ENCODE measurements at places on chromosomes 7 and 10.

DNA sequence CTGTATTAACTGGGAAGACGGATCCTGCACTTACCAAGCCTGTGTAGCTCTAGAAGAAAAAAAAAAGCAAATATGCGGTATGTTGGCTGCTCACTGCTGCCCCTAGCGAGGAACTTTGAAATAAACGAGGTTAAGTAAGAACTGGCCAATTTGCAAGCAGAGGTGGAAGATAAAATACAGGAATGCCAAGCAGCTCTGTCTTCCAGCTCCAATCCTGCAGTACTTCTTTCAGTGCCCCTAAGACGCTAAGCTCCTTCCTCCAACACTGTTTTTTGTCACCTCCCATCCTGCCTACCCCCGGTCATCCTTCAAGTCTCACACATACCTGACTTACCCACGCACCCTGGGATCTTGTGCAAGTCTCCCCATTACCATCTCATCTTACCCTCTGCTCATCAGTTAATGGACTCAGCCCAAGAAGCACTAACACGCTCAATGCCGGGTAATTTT, 809 bp downstream of the C10orf143 start:
- peak; percentile 20 for DNase-seq

DNA sequence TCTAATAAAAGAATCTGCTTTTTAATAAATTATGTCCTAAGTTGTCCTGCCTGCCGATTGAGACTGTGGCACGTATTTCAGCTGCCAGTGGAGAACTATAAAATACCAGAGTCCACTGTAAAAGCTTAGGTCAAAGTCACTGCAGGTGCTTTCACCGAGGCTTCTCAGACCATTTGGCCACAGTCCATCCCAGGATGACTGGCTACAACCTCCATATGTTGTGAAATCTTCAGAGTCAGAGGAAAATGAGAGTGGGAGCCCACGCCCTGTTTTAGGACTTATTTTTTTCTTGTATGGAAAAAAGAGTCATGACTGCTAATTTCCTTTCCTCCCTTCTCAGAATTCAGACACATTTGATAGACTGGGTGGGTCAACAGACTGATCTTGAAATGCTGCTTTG, 182.9 kb downstream of the ANK3 start:
- no peak for DNase-seq

DNA sequence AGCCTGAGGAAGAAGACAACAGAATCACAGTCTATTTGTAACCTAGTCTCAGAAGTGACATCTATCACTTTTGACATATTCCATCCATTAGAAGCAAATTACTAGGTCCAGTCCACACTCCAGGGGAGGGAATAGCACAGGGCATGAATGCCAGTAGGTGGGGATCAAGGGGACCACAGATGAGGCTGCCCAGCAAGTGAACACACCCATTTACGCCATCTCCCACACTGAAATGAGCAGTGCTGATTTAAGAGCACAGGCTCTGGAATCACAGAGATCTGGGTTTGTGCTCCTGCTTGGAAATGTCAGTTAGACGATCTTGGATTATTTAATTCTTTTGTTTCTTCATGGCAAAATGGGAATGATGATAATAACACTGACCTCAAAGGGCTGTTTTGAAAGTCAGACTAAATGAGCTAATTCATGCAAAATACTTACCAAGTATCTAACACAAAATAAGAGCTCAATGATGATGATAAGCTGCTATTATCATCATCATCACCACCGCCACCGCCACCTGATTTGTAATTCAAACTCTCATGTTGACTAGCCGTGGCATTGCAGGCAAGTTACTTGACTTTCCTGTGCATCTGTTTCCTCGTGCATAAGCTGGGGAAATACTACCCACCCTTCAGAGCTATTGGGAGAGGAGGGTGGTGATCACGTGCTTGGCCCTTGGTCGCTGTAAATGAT, 138.9 kb upstream of the KLF14 start:
- DNase-seq, result no peak

DNA sequence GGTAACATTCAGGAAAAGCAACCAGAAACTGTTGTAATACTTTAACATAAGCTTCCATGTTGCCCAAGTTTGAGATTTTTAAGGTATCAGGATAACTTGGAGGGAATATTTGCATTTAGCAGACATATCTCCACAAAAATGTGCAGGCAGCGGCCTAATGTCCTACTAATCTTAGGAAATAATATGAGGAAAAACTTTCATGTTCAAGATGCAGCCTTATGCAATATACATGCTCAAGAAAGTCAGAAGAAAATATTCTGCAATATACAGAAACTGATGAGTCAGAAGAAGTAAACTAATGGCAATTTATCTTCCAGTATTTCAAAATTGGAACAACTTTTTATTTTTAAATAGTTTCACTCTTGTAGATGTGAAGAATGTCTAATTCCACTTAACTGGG, 463.2 kb upstream of the C7orf33 start:
- no peak for DNase-seq

- DNase-seq, result no peak
These were observed 58.2 kb downstream of the POU6F2 start for GRCh38 chr7:39035903-39036302.

DNA sequence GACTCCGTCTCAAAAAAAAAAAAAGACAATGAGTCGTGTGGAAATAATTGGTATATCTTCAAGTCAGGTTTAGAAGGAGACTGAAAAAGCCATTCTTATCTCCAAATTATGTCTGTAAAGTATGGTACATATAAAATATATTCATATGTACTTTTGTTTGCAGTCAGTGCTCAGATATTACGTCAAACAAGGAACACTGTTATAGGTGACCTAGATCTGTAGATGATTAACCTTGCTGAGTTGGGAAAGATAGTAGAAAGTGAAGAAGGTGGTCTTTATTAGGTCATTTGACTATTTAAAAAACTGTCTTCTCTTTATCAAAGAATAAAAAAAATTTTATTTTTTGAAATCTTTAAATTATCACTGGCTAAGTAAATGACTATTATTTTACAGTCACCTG, 44.9 kb upstream of the CYP26C1 start:
- DNase-seq, result no peak

GRCh38 chr7:117775801-117776200, 97.4 kb downstream of the CTTNBP2 start:
- no peak for DNase-seq

- no peak for DNase-seq
These were observed 114.8 kb downstream of the FAM53B start for GRCh38 chr10:124629415-124629814.

DNA sequence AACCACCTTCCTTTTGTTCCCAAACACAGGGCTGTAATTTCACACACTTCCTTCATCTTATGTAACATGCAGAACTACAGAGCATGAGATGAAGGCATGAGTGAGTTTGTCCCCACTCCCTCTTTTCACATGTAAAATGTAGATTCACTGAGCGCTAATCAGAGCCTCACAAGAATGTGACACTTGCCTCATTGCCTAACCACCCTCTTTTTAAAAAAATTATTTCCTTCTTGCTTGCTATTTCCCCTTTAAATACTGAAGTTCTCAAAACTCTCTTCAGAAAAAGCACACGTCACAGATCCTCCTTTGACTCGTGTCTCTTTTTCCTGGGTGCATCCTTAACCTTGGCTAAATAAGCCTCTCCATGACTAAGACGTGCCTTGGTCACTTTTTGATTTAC, 121.2 kb upstream of the TARP start:
- no peak for DNase-seq

DNA sequence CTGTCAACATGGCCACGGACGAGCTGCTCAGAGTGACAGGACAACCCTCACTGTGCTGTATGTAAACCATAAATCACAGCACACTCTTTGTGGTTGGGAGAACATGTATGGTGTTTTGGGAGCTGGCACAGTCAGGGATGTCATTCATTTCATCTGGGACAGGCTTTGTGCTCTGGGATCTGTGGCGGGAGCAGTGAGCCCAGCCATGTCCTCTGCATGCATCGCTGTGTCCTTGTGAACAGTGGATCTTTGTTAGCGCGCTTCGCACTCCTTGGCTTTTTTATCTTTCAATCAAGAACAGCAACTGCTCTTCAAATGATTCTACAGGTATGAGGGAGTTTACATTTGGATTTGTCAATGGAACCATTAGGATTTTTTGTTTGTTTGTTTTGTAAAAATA, 7.1 kb downstream of the CCM2 start:
- DNase-seq, result no peak

DNA sequence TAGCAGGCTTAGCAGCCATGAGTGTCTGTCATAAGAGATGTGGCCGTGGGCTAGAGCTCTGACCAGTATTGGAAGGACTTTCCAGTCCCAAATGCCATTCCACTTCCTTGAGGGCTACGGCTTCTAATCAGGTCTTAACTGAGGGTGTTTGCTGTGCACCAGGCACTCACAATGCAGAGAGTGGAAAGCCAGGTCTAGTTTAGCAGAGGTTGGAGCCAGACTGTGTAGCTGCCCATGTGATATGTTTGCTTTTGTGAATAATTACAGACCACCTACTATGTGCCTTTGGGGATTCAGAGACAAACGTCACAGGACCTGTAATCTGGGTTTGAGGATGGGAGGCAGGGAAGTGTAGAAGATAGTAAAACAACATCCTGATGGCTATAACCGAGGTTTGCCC, 79.8 kb downstream of the WDFY4 start:
- no peak for DNase-seq

GRCh38 chr10:123958241-123958640, 66.6 kb upstream of the CPXM2 start:
- no peak for DNase-seq

- DNase-seq, result no peak
These were observed 2.8 kb downstream of the AGAP3 start for GRCh38 chr7:151088856-151089699.

DNA sequence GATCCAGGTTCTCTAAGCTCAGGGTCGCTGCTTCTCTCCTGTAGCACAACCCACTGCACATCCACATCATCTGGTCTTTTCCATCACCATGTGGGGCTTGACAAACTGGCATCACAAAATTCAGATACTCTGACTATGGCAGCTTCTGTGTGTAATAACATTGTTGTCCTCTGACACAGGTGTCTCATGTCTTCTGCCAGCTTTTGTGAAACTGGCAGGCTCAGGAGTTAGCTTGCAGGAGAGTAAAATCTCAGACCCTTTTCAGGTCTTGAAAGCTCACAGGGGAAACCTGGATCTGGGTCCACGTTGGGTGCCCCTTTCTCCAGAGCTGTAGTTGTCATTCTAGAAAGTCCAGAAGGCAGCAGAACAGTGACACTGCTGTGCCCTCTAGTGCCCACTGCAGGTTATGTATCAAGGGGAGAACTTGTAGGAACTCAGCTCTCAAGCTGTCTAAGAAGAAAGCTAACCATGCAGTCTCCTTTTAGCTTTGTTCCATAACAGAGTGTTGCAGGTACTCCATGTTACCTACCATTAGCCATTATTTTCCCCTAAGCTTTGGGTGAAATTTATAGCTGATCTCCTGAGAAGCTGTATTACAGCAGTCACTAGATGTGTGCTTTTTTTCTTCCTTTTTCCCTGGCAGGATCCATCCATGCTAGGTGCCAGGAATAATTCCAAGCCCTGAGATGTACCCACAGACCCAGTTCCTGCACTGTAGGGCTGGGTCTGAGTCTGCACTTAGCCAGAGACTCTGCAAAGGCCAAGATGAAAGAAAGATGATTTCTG, 102.7 kb downstream of the ZNF248 start:
- no peak for DNase-seq

Data from stimulated activated CD8-positive, alpha-beta memory T cell treated with anti-CD3 and anti-CD28 coated beads, Interleukin-15, amount 100 ng/mL, for 4 hours (primary cell).